Left ventricle myocardium superior (tissue), 1 donor: ENCODE measurements at places on chromosomes 5 and 9.

DNA sequence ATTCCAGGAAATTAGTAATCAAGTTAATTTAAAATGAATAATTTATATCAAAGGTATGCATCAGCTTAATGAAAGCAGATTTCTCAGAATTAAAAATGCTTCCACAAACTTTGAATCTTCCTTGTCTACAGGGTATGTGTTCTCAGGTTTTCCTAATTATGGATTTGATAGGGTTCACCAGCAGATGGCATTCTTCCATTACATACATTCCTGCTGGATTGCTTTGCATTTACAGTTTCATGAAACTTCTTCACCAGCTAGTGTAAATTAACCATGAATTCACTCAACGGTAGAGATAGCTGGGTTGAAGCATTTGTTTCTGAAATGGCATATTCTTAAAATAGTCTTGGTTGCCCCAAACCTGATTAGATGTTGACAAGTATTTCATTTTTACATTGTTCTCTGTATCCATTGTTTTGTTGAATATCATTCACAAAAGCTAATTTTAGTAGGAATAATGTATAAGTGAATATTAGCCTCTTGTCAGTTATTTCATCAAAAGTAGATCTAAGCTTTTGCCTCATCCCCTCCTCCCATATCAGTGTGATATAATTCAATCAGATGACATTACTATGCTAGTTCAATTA lies 68.7 kb upstream of the WDR41 start:
- DNase-seq, result no peak

DNA sequence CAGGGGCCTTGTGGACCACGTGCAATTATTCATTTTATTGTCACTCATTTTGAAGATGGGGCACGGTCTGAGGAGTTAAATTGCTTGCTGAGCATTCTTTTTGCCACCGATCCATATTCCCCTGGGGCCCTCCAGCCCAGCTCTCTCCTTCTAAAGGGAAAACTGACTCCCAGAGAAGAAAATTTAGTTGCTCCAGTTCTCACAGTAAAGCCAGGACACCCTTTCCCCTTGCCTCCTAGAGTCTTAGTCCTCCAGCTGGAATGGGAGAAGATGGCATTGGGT lies 1.0 kb upstream of the PANK3 start:
- no peak for DNase-seq

DNA sequence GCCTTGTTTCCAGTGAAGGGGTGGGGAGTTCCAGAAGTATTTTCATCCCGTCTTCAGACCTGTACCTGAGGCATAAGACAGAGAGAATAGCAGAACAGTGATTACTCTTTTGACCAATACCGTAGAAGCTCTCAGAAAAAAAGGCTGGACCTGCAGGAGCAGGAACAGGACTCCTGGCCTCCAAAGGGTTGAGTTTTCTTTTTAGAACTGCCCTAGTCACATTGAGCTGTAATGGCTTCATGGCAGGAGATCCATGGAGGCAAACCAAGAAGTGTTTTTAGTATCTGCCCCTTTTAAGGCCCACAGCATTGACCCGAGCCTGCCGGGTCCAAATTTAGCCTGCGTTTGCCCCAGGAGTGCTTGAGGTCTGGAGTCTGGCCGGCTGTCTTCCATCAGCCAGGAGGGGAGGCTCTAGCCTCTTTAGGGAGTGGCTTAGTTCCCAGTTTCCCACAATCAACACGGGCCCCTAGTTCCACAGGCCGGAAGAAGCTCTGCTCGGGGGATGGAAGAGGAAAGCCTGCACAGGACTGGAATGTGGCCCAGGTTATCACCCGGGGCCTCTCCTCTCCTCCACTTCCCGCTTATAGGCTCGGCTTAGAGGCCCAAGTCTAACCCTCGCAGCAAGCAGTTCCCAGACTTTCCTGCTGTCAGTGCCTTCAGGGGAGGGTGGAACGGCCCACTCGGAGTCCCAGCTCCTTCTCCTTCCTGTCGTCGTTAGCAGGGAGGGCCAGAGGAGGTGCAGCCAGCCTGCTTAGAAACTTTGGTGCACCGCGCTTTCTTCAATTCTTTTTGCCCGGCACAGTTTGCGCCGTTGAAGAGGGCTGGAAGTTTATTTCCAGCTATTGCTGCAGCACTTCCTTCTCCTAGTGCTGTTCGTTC lies 80.7 kb downstream of the C9orf152 start:
- peak; percentile 88 for DNase-seq

GRCh38 chr5:59268756-59269415 lies 624.6 kb downstream of the PDE4D start:
- no peak for DNase-seq

DNA sequence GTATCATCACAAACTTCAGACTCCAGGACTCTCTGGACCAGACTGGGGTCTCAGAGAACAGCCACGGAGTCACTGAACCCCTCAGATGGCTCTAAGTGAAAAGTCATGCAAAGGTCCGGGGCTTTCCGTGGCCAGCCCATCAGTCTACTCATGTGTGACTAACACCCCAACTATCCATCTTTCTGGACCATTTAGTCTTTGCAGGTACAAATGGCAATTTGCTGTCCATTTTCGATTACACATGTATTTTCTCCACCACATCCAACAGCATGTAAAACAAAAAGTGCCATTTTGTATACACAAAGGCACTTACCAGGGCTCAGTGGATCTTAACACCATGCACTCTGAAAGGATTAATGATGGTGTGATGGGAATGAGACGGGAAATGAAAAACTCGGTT lies 387.7 kb downstream of the BNC2 start:
- no peak for DNase-seq

DNA sequence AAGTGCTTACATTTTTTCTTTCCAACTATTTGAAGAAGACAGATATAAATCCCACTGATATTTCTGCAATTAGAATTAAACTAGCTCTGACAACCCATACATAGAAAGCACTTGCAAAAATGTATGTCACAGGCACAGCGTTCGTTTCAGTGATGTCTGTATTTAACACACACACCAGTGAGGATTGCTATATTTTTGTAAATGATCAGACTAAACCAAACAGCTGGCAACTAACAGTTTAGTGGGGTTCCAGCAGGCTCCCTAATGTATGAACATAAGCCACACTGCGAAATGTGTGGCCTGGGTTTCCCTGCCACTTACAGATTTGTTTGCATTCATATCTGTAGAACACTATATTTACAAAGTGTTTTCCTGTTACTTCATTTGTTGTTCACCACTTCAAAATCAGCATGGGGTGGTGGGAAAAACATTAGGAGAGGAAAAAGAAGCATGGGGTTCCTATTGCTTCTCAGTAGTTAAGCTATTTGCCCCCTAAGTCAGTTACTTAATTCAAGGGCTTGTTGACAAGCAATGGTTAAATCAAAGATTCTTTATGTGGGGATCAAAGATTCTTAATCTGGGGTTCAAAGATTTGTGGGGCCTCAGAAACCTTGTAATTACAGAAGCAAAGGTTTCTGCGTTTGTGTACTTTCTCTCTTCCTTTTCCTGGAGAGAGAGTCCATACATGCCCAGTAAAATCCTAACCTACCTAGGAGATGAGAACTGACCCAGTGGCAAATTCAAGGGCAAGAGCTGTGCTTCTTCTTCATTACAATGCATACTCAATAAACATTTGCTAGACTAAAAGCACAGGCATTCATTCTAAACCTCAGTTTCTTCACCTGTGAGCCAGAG lies 27.1 kb downstream of the ZNF608 start:
- DNase-seq, result no peak
